HFFc6 (cell line): ENCODE measurements at places on chromosomes 7 and 10.

DNA sequence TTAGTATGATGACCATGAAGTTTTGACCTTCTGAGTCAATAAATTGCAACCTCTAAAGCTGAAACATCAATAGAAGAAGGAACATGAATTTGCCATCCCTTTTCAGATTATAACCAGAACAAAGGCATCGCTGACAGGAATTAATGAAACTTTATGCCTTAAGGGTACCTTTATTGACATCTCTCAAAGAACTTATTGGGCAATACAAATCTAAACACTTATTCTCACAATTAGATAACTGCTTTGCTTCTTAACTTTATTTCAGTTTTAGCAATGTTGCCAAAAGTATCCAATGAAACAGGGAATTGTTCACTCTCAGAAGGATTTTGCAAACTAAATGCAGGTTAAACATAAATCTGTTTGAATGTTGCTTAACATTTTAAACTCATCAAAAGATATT, 116.0 kb downstream of the ELAPOR2 start:
- DNase-seq = no peak

DNA sequence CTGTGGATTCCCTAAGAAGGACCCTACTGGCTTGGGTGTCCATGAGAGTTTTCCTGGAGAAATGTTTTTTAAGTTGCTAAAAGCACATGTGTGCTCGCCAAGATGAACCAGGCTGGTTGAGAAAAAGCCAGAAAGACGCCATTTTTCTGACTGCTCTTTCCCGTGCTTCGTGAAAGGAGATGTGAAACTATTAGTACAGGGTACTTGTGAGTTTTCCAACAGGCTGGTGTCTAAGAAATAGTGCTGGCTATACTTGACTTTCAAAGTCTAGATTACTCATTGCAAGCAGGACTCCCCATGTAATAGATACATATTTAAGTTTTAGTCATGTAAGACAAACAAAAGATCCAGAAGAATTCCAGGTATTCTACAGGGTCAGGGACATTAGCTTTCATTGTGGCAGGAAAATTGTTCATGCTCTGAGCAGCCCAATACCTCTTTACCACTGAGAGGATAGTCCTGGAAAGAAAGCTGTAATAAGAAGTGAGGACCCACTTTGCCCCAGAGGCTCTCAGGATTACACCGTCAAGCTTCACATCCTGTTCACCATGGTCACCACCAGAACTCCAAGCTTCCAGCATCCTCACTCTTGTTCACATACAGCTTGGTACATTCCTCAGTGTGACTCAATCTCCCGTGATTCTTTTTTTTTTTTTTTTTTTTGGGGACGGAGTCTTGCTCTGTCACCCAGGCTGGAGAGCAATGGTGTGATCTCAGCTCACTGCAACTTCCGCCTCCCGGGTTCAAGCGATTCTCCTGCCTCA, 43.8 kb upstream of the ICA1 start:
- no peak for DNase-seq

DNA sequence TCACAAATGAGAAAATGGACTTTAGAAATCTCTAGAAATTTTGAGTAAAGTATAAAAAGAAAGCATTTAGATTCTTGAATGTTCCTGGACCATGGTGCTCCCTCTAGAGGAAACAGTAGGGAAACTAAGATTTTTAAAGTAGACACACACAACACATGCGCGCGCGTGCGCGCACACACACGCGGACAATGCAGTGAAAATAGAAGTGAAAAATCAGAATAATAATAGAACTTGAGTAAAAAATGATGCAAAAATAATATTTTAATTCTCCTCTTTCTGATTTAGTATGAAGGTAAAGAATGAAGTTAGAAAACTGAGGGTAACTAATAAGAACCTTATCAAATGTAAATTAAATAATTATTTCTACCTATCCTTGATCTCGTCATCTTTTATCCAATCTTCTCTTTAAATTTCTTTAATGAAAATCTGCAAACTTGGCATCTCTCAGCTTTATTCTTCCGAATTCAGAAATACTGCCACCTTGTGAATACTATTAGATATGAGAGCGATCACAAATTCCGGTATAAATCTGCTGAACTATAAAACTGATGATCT, 117.0 kb upstream of the AMPH start:
- peak; percentile 21 for DNase-seq

DNA sequence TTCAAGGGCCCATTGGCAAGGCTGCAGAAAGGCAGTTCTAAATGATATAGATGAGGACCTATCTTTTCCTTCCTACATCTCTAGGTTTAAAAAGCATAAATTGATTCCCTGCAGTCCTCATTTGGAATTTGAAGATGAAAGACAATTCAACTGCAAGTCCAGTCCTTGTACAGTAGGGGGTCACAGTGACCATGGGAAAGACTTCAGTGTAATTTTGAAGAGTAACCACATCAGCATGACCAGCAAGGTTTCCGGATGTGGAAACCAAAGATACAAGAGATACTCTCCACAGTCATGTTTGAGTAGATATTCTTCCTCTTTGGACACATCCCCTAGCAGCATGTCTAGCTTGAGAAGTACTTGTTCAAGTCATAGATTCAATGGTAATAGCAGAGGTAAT, 539.3 kb upstream of the TEX47 start:
- DNase-seq = no peak

DNA sequence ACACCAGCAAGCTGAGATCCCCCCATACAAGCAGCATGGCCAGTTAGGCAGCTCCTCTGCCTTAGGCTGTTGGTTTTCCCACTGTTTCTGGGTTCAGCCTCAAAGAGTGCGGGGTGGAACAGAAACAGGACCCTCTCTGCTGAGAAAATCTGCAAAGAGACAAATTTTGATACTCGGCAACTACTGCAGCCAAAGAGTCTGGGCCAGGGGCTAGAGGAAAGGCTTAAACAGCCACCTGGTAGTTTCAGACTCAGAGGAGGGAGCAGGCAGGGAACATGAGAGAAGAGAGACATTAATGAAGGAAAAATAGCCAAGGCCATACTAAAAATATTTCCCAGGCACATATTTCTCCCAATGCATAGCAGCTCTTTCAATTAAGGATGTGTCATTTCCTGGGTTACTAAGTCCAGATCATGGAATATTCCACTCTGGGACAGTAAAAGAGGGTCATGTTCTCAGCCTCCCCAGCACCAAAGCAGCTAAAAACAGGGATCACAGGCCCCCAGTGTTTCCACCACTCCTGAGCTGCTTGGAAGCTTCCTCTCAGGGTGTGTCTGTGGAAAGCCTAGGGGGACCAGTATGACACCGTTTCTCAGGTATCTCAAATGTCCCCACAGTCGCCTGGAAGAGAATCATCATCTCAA, 29.8 kb downstream of the PDLIM1 start:
- peak; percentile 71 for DNase-seq

DNA sequence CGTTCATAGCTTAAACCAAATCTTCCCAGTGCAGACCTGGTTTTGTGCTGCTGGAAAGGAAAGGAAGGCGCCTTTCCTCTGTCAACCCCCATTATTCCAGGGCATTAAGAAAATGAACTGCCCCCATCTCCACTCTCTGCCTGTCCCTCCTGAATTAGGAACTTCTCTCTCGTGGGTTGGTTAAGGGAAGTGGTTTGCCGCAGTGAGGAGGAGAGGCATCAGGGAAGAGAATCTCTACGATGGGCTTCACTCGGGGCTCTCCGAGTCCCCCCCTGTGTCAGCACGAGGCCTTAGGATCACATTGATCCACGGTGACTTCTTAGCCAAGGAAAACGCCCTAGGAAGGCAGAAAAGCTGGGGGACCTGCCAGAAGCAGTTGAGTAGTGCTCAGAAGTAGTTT, 53.9 kb upstream of the LYZL2 start:
- no peak for DNase-seq

- no peak for DNase-seq
These were observed 57.8 kb upstream of the OPALIN start for GRCh38 chr10:96416643-96417042.

- no peak for DNase-seq
These were observed 3.6 kb downstream of the ZEB1 start for GRCh38 chr10:31322647-31323046.

DNA sequence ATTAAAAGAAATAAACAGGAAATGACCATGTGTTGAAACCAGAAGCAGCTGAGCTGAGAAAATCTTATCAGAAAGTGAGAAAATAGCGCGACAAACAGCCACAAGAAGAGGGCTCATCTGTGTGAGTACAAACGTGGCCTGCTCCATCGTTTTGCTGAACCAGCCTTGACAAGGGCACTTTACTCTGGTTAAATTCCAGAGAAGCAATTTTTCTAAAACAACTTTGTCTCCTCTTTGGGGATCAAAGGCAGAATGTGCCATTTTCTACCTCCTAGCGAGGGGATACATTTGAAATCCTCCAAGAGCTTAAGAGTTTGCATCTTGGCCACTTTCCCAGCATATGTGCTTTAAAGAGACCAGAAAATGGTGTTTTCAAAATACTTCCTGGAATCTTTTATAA, 51.3 kb upstream of the VIPR2 start:
- DNase-seq = no peak

- no peak for DNase-seq
These were observed 88.7 kb downstream of the IMMP2L start for GRCh38 chr7:111473449-111474198.

DNA sequence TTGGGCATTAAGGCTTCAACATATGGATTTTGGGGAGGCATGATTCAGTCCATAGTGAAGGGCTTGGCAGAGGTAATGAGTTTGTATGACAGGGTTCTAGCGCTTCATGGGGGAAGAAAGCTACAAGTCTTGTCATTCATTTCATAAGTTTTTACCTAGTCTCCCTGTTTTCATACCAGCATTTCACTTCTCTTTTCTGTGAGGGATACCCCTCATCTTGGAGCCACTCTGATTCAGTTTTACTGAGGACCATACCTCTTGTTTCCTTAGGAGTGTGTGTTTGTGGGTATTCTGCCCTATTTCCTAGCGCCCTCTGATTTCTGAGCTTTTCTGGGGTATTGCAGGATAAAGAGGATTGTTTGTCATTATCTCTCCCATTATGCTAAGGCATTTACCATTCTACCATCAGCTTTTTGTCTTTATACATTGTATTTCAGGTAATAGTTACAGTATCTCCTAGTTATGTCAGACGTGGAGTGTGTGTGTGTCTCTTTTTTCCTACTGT, 6.8 kb downstream of the RSBN1L start:
- DNase-seq = no peak

DNA sequence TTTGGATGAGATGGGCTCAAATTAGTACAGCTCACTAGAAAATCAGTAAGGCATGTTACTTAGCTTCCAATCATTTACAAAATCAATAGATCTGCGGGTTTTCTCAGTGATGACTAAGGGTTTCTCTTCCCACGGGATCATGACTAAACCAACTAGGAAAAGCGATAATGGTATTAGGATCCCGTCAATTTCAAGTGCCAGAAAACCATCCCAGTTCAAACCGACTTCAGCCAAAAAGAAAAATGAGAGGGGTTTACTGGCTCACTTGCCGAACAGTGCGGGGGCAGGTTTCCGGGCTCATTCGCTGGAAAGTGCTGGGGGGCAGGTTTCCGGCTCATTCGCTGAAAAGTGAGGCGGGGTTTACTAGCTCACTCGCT, 62.1 kb upstream of the LYZL2 start:
- peak; percentile 71 for DNase-seq

- DNase-seq = no peak
These were observed 118.8 kb downstream of the EBF3 start for GRCh38 chr10:129845111-129845753.

GRCh38 chr10:72034761-72035160, 53.6 kb downstream of the SPOCK2 start:
- DNase-seq = no peak

DNA sequence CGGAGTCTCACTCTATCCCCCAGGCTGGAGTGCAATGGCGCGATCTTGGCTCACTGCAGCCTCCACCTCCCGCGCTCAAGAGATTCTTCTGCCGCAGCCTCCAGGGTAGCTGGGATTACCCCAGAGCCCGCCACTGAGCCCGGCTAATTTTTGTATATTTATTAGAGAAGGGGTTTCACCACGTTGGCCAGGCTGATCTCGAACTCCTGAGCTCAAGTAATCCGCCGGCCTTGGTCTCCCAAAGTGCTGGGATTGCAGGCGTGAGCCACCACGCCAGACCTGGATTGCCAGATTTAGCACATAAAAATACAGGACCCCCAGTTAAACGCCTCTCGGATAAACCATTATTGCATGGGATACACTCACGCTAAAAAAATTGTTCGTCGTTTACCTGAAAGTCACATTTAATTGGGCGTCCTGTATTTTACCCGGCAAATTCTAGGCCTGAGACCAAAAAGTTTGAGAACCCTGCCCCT, 375 bp upstream of the GATAD1 start:
- no peak for DNase-seq

DNA sequence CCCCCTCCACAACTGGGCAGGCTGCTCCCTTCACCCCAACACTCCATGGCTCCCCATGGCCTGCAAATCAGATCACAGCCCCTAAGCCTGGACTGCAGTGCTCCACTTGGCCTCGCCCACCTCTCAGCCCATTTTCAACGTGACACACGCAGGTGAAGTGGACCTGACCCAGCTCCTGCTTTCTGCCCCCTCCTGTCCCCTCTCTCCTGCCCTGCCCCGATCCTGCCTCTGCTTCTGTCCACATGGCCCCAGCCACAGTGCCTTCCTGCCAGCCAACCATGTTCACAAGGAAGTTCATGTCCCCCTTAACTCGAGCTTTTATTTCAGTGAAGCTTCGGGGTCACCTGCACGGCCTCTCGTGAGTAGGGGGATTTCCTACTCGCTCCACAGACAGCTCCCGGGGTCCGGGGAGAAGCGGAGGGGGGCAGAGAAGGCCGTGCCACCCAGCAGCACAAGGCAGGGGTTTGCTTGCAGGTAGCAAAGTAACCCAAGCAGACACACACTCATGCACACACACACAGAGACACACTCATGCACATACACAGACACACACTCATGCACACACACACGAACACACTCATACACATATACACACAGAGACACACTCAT, 537.5 kb downstream of the DNAJB6 start:
- no peak for DNase-seq

DNA sequence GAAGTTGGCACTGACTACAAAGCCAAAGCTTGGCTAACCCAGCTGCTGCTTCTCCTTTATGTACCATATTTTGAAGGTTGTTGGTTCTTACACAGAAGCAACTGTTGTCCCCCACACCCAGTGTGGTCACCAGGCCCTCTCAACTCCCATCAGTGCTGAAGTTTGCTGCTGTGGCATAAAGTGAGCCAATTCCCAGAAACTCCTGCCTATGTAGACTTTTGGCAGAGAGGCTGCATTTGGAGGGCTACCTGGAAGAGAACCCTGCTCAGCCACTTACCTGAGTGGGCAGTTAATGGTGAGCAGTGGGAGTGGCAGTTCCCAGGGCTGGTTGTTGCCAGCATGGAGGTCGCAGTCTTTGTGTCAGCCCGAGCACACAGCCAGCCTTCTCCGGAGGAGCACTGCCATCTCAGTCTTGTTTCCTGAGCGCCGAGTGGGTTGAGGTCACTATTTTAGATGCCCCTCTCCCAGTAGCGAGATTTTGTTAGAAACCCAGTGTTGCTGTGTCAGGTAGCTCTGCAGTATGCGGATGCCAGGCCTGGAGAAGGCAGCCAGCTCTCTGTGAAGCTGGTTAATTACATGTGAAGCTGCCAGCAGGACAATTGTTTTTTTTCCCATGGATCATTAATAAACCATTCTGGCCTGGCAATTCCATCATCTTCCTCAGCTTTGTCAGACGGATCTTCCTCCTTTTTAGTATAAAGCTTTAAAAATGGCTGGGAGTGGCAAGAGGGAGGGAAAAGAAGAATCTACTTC, 24.5 kb downstream of the LRRC4 start:
- DNase-seq = no peak

GRCh38 chr10:94210440-94211168, 152.1 kb downstream of the NOC3L start:
- no peak for DNase-seq
